ENCODE measurements at places on chromosomes 12 and 14. TPM values are rescaled to one million over a fixed set of nuclear protein-coding genes. Genes with fewer than 3 reads are reported as not detected.

Gene OAS3
- total RNA-seq, result 37.1 TPM

Gene E2F7
- 21.5 TPM for total RNA-seq

GRCh38 chr12:92162079-92162478 lies 16.4 kb upstream of the BTG1 start:
- no peak for DNase-seq

- no peak for DNase-seq
These were observed 20.5 kb downstream of the CKB start for GRCh38 chr14:103501921-103502669.

- DNase-seq, result no peak
These were observed 36.7 kb upstream of the RIMBP2 start for GRCh38 chr12:130752692-130753230.

GRCh38 chr14:68862954-68863594 lies 70.2 kb upstream of the ZFP36L1 start:
- peak; percentile 45 for DNase-seq

Data from astrocyte (in vitro differentiated cells and primary cell).